ENCODE measurements at places on chromosomes 11 and 22.

DNA sequence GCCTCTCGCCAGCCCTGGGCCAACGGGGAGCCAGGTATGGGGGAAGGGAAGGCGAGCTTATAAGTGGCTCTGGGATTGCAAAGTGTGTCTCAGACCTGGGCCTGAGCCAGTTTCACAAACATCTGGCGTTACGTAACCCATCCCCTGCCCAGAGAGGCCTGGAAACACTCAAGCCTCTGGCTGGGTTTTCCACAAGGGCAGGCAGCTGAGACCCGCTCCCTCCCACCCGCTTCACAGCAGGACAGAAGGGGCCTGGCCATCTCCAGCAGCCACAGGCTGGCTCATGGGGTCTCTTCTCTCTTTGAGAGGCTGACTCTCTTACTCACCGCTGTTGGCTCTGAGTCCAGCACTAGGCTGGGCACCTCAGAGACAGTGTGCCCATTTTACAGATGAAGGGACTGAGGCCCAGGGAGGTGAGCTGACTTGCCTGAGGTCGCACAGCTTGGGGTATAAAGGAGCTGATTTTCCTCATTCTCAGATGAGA is 44.5 kb downstream of the TRIOBP start:
- DNase-seq, result no peak

DNA sequence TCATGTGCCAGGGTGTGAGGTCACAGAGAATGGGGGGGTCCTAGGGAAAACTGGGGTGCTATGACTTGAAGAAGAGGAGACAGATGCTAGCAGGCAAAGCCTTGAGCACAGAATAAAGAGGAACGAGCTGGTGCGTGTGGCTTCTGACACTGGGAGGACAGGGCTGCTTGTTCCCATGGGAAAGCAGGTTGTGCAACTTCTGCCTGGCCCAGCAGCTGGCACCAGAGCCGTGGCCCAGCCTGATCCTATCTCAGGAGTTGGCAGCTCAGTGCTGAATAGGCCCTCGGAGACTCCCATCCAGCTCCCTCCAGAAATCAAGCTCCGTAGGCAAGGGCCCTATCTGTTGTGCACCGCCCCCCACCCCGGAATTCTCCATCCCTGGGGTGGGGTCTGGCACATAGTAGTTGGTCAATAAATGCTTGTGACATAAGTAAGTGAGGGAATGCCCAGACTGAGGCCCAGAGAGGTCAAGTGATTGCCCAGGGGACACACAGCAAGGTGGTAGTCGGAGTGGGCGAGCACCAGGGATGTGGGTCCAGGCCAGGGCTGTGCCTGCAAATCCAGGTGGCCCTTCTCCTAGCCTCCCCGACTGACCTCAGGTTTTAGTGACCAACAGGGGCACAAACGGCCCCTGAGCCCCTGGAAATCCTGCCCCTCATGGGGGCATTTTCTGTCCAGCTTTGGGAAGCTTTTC is 19.5 kb upstream of the FADD start:
- DNase-seq, result no peak

- peak; percentile 61 for DNase-seq
Observed at GRCh38 chr11:235997-236773, at the start of gene SIRT3. SIRT3 (minus strand) TSS chr11:236342; CDS start chr11:236328, 14 bp downstream.

DNA sequence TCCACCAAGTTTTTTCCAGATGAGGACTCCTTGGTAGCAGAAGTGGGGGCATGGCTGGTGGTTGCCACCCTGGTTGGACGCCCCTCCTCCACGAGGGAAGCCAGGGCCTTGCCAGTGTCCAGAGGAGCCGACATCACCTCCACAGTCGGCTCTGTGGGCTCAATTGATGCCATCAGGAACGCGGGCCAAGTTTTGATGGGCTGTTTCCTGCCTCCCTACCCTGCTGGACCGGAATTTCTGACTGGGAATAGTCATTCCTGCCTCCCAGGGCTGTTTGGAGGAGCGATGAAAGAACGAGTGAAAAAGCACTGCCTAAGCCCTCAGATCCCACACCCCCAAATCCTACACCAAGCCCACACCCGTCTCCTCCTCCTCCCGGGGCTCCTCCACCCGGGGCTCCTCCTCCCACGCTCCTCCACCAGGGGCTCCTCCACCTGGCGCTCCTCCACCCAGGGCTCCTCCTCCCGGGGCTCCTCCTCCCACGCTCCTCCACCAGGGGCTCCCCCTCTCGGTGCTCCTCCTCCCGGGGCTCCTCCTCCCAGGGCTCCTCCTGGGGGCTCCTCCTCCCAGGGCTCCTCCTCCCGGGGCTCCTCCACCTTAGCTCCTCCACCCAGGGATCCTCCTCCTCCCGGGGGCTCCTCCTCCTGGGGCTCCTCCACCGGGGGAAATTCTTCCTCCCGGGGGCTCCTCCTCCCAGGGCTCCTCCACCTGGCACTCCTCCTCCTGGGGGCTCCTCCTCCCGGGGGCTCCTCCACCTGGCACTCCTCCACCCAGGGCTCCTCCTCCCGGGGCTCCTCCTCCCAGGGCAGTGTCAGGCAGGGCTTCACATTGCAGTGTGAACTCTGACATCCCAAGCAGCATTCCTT is 10.0 kb upstream of the PRR5 start:
- no peak for DNase-seq

- no peak for DNase-seq
Observed at GRCh38 chr22:40512426-40513136, 123.9 kb downstream of the MRTFA start.

- DNase-seq, result no peak
Observed at GRCh38 chr11:33910296-33910957, 18.6 kb upstream of the LMO2 start.

DNA sequence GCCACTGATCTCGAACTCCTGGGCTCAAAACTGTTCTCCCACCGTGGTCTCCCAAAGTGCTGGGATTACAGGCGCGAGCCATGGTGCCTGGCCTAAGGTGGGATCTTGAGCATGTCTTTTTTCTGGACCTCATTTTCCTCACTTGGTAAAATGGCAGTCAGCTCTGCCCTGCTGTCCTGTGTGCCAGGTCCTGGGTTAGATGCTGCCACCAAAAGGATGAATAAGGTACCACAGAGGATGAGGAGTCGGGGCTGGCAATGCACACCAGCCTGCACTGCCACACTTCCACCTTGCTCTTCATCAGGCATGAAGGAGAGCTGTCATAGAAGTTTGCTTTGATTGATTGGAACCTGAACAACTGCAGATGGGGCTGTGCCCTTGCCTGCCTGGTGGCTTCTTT is 32.3 kb downstream of the ACO2 start:
- no peak for DNase-seq

GRCh38 chr11:111981270-111981669 is 43.9 kb upstream of the DLAT start:
- DNase-seq, result no peak

DNA sequence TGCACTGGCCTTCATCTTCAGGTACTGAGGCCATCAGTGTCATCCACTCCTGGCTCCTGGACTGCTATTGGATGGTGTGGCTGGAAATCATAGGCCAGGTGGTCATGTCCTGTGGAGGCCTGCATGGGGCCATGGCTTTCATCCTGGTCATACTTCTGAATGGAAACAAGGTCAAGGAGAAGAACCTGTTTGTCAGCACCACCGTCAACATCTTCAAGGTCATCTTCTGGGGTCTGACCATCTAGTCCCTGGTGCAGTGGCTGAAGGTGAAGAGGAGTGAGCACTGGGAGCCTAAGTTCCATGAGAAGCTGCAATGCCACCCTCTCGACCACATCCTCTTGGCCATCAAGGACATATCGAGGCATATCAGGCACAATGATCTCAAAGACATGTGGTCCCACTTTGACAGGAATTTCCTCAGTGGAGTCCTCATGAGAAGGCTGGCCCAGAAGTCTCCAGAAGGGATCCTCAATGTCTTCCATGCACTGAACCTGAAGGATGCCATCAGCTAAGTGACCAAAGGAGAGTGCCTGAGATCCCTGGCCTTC is 120.0 kb upstream of the SERPIND1 start:
- DNase-seq, result no peak

DNA sequence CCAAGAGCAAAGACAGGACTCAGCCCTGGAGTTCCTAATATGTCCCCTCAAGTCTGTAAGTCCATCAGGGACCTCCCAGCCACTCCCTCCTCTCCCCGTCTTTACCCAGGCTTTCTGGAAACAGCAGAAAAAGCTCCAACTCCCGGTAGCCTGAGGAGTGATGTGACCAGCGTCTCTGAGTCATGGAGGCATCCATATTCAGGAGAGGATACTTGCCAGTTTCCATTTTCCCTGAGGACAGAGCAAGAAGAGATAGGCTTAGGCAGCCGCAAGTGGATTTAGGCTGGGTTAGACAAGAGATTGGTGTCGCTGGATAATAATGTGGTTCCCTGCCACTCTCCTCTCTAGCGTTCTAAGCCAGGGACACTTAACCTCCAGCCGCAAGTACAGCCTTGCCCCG is 206.6 kb downstream of the GRIK4 start:
- DNase-seq, result no peak

- DNase-seq, result no peak
Observed at GRCh38 chr11:35937700-35938099, 6.2 kb upstream of the LDLRAD3 start.

- DNase-seq, result no peak
Observed at GRCh38 chr11:126343051-126343450, 12.4 kb upstream of the ST3GAL4 start.

DNA sequence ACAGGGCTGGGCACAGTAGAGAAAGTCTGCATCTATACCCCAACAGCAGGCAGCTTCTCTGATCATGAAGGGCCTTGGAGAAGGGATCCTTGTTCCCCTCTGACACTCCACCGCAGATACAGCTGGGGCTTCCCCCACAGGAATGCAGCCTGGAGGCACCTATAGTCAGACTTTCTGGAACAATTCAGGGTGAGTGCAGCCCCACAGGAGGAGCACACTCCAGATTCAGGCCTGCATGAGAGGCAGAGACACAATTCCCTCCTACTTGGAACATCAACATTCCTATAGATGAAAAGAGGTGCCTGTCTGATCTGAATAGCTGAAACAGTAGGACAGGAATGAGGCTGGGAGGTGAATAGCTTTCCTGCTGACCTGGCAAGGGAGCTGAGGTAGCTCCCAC is 1298.0 kb upstream of the CNTN5 start:
- no peak for DNase-seq

DNA sequence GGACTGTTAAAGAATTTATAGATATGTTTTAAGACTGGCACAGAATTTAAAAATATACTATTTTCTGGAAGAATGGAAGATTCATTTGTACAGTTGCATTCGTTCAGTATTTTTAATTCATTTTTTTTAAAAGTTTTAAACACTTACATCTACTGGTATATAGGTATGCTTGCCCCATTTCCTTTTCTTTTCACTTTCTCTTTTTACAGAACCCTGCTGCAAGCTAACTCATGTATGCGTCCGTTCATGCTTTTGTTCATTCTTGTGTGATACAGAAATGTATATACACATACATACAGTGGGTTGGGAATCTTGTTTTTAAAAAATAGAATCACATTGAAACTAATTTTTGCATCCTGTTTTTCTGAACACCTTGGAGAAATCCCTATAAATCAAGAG is 31.0 kb downstream of the PACS1 start:
- DNase-seq, result no peak

DNA sequence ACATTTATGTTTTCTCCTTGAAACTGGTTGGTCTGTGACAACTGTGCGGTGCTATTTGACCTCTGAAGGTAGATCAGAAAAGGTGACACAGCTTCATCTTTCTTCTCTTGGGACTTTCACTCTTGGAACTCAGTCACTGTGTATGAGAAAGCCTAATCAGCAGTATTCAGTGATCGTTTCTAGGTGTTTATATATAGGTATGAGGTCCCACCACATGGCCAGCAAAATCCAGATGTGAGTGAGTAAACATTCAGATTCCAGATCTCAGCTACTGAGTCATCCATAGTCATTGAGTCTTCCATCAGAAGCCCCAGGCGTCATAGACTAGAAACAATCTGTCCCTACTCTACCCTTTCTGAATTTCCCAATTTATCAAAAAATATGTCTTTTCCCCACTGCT is 117.3 kb upstream of the CTSC start:
- DNase-seq, result no peak

- no peak for DNase-seq
Observed at GRCh38 chr22:42289671-42290541, 19.5 kb upstream of the TCF20 start.

GRCh38 chr11:42992594-42992993 is 319.2 kb upstream of the API5 start:
- no peak for DNase-seq

- peak; percentile 14 for DNase-seq
Observed at GRCh38 chr11:75867778-75868374, 52.9 kb downstream of the UVRAG start.

- no peak for DNase-seq
Observed at GRCh38 chr11:118938491-118939403, 13.0 kb upstream of the BCL9L start.

DNA sequence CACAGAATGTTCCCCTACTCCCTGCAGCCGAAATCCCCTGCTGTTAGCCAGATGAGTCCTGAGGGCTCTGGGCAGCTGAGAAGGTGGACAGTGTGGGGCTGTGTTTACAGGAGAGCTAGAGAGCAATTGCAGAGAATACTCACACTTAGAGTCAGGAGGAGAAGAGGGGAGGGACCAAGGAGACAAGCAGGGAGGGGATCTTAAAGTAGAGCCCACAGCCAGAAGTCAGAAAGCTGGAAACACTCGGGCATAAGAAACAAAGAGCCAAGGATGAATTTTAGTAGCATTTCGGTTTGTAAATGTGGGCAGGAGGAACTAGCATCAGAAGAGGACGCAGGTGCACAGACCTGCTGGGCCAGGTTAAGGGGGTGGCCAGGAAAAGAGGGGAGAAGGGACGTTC is 1435.9 kb downstream of the BRD1 start:
- DNase-seq, result no peak

- no peak for DNase-seq
Observed at GRCh38 chr22:50269573-50269969, 609 bp downstream of the MAPK11 start.

DNA sequence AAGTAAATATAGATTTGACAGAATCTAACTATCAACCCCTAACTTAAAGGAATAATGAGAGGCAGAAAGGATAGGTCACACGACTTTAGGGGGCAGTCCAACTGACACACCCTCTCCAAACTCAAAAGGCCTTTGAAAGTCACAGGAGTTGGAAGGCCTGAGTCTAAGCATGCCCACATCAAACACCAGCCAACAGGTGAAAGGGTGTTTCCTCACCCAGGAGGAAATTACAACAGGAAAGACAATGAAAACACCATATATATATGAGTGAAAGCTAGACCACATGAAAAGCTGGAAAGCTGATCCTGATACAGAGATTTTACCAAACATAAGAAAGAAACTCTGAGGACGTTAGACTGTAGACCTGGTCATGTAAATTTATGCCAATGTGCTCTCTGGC is 10.5 kb upstream of the DEPDC7 start:
- DNase-seq, result no peak

GRCh38 chr11:107043242-107044006 is 25.1 kb upstream of the GUCY1A2 start:
- DNase-seq, result no peak
